ENCODE measurements at places on chromosomes 12 and 14.

GRCh38 chr14:28653521-28653920 lies 113.1 kb upstream of the FOXG1 start:
- DNase-seq = no peak

DNA sequence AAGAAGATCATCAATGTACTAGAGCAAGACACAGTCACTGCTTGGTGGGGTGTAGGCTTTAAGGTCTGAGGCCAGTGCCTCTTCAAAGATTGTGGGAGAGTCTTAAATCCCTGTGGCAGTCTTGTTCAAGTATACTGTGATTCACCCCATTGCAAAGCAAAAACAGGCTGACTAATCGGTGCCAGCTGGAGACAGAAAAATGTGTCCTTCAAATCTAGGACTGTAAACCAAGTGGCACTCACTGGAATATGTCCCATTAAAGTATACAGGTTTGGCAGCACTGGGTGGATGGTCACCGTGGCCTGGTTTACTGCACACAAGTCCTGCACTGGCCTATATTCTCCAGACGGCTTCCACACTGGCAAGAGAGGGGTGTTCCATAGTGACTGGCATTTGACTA lies 1315.3 kb downstream of the TMEM121 start:
- DNase-seq = peak; percentile 1

DNA sequence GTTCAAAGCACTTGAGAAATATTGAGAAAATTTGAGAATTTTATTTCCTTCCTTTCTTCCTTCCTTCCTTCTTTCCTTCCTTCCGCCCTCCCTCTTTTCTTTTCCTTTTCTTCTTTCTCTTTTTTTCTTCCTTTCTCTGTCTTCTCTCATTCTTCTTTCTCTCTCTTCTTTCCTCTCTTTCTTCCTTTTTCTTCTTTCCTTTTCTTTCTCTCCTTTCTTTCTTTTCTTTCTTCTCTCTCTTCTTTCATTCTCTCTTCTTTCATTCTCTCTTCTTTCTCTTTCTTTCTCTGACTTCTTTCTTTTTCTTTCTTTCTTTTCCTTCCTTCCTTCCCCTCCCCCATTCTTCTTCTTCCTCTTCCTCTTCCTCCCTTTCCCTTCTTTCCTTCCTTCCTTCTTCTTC lies 44.9 kb downstream of the CD163L1 start:
- DNase-seq = no peak

DNA sequence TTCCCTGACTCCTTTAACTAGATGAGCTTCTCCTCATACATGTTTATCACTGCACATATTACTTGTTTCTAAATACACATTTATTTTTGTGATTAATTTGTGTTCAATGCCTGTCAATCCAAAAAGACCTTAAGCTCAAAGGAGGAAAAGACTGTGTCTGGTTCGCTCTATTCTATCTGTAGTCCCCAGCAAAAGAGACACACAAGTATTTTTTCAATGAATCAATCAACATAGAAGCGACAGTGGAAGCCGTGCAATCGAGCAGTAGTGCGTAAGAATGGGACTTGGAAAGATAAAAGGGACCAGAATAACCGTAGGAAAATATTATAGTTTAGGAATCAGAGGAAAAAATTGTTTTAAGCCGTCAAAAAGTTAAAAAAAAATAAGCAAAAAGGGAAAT lies 951 bp downstream of the WDHD1 start:
- no peak for DNase-seq

- DNase-seq = peak; percentile 96
These were observed 237.0 kb upstream of the TBX3 start for GRCh38 chr12:114920771-114921554.

DNA sequence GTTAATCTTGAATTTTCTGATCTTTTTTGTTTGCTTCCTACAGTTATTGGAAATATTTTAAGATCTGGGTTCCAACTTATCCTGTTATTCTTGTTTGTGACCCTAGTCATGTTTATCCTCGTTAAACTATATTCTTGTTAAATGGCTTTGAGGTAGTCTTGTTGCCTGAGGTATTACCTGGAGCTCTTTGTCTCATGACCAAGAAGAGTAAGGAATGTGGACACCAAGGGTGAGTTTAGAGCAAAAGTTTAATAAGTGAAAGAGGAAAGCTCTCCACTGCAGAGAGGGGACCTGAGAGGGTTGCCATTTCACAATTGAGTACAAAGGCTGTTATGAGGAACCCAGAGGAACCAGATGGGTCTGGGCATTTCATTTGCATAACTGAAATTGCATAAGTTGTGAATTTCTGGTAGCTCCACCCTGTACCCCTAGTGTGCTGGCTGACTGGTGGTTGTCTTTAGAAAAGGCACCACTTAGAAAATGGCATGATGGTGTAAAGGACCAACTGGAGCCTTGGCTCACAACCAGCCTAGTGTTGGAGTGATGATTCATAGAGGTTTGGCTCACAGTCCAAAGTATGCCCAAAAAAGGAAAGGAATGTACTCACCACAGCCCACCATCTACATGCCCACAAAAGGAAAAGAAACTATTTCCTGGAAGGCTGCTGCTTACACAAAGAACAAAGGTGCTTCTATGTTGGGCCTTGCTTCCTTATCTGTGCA lies 36.7 kb upstream of the RESF1 start:
- peak; percentile 5 for DNase-seq

DNA sequence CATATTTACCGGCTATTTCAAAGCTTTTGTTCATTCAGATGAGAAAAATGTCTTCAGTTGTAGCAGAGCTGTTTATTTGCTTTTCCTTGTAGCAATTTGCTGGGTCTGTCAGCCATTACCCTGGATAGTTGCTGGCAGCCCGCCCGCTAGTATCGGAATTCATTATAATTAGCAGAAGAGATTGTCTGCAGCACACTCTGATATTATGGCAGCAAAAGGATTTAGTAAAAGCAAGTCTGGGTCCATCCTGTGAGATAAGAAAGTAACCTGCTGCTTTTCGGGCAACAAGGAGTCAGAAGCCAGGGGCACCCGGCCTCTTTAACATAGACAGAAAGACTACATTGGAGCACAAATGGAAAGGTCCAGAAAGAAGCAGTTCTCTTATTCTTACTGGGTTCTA lies 6.1 kb upstream of the SLC35E3 start:
- DNase-seq = no peak

- peak; percentile 6 for DNase-seq
These were observed 284.3 kb downstream of the FUT8 start for GRCh38 chr14:65696801-65697200.

DNA sequence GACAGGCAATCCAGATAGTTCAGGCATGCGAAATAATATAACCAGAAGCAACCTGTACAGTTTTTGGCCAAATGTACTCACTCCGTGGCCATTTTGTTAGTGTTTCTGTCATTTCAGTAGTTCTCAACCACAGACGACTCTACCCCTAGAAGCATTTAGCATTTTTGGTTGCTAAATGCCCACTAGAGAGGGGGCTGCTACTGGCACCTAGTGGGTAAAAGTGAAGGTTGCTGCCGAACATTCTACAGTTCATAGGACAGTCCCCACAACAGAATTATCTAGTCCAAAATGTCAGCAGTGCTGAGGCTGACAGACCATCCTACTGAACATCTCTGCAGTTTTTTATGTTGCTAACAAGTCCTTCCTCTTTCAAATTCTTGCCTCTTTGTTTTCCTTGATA lies 107.4 kb downstream of the TSHR start:
- DNase-seq = no peak

GRCh38 chr12:47946413-47947323 lies 16.7 kb upstream of the TMEM106C start:
- DNase-seq = peak; percentile 29

- no peak for DNase-seq
These were observed 585.2 kb downstream of the C12orf50 start for GRCh38 chr12:87444039-87444438.

DNA sequence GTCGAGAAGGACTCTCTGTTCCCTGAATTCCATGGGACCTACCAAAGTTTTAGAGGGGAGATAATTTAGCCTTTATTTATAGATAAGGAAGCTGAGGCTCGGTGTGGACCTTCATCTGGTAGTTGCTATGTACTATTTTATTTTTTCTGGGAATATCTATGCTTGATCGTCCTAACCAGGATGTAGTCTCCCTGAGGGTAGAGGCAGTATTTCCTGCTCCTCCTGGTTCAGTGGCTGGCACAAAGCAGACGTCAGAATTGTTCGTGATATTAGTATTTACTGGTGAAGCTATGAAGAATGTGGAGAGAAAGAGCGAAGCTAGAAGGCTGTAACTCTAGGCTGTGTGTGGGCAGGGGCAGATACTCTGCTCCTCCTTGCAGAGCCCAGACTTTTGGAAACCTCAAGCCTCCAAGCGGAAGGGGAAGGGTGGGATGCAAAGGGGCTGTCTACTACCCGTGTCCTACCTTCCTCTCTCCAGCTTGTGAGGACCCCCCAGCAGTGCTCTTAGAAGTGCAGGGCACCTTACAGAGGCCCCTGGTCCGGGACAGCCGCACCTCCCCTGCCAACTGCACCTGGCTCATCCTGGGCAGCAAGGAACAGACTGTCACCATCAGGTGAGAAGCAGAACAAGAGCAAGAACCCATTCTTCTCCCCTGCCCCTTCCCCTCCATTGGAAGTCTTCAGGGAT lies 1.4 kb downstream of the LRP10 start:
- no peak for DNase-seq

- no peak for DNase-seq
These were observed 83.9 kb downstream of the ALG10 start for GRCh38 chr12:34106172-34106571.

- DNase-seq = no peak
These were observed 90.3 kb downstream of the TPH2 start for GRCh38 chr12:72028966-72029365.

GRCh38 chr12:52380271-52380694 lies 5.2 kb downstream of the KRT84 start:
- no peak for DNase-seq

DNA sequence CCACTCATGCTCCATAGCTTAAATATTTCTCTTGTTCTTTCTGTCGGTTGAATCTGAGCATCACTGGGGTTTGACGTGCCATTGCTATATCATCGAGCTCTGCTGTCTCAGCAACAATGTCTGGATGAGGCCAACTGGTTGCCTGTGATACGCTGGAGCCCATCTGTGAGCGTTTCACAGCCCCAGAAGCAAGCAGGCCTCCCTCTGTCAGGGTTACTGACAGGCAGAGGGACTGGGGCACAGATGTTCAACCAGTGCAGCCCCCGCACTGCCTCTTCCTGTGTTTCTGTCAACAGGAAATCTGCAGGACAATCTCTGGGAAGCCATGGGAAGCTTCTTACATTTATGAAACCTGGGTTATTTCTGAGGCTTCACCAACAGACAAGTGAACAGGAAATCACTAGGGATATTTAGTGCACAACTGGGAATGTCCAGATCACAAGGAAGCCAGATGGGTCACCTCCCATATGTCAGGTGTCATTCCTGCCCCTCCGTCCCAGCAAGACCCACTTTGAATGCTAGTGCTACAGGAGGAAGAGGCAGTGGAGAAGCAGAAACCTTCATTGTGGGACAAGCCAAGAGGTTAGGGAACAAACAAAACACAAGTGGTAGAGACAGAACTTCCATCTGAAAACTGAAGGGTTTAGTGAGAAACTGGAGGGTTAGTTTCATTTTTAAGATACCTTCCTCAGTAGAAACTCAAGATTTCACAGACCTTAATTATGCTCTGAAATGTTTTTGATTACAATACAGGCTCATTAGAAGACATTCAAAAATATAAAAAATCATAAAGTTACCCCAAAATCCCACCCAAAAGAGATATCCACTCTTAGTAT lies 24.1 kb downstream of the DMAC2L start:
- peak; percentile 66 for DNase-seq

DNA sequence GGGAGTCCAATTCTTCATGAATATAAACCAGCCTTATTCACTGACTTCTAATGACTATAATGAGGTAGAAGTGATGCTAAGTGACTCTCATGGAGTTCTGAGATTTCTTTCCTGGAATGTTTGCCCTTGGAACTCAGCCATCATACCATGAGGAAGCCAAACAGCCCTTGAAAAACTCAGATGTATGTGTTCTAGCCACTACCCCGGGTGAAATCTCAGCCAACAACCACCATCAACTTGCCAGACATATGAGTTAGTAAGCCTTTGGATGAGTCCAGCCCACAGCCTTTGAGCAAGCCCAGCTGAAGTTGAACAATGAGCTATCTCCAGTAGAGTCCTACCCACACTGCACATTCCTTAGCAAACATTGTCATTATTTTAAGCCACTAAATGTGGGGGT lies 149.5 kb downstream of the SLC6A15 start:
- peak; percentile 77 for DNase-seq

DNA sequence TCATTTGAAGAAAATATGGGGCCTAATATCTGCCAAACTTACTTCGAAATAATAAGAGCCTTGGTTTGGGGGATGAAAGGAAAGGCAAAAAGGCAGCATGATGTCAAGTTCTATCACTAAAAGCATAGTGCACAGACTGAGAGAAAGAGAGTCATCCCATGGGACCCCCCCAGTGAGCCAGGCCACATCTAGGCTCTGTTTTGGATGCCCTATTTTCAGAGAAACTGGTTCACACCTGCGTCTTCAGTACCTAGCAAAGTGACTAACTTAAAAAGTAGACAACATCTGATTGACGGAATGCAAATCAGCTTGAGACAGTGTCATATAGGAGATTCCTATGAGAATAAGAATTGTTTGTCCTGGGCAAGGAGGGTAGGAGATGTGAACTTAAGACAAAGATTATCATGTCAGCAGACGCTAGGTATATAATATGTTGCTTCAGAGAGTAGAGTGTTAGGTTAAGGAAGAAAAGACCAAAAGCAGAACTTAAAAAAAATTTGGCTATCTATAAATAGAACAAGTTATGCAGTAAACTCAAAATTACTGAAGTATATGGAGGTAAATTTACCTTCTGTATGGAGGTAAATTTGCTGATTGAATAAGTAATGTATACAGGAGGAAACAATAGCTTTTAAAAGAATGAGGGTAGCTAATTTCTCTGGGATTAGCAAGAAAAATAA lies 148.2 kb downstream of the SLC41A2 start:
- no peak for DNase-seq

- DNase-seq = no peak
These were observed 9.5 kb downstream of the OR10AD1 start for GRCh38 chr12:48193623-48194022.

DNA sequence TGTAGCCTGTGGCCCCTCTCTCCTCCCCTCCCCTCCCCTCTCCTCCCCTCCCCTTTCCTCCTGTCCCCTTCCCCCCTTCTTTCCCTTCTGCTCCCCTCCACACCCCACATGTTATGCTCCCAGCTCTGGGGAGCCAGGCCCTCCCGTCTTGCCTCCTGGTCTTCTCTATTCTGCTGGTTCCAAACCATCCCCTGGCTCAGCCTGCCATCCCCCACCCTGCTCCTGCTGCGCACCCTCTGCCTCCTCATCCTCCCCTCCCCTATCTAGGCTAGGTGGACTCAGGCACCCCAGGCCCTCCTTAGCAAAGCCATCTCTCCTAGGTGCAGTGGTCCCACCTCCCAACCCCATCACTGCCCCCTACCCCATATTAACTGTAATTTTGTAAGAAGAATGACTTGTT lies 99.5 kb downstream of the CALM1 start:
- DNase-seq = no peak

- peak; percentile 31 for DNase-seq
These were observed 1.5 kb downstream of the COL2A1 start for GRCh38 chr12:48002773-48003218.

- no peak for DNase-seq
These were observed 50.0 kb upstream of the PRICKLE1 start for GRCh38 chr12:42639556-42639955.
